Breast epithelium (tissue), 4 donors: ENCODE measurements at places on chromosomes 7 and 10. TPM values are rescaled to one million over a fixed set of nuclear protein-coding genes. Genes with fewer than 3 reads are reported as not detected.

DNA sequence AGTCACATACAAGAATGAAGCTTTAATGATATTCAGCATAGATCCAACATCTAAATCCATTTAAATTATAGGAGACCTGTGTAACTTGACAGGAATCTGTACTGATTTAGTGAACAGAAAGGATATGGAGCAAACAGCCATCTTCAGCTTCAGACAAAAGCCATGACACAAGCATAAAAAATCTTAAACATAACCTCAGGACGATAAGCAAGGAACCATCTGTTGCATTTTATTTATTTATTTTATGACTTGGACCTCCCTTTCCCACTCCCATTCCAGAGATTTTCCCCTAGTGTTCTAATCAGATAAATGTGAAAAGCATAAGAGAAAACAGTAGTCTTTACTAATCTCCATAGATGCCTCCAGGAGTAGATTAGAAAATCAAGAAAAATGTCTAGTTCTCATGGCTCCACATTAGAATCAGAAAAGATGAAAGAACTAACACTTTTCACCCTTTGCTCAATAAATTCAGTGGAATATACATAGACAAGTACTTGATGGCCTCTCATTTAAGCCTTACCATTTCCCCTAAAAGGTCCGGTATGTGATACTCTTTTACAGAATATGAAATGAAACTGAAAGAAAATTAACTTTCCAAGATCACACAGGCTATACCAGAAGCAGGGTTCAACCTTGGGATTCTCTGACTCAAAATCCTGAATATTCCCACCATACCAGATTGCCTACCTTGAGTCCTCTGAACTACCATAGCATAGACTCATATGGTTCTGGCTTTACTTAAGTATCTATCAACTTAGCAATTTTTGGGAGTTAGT is 15.2 kb downstream of the CACNA2D1 start:
- H3K27me3 ChIP-seq, result no peaks in the 10 kb centered on the region
- DNase-seq, result no peak
- H3K4me1 ChIP-seq, result no peaks in the 10 kb centered on the region
- no peak overlapping the region for H3K4me3 ChIP-seq
- H3K27ac ChIP-seq, result no peak overlapping the region
- no peaks in the 10 kb centered on the region for H3K36me3 ChIP-seq

DNA sequence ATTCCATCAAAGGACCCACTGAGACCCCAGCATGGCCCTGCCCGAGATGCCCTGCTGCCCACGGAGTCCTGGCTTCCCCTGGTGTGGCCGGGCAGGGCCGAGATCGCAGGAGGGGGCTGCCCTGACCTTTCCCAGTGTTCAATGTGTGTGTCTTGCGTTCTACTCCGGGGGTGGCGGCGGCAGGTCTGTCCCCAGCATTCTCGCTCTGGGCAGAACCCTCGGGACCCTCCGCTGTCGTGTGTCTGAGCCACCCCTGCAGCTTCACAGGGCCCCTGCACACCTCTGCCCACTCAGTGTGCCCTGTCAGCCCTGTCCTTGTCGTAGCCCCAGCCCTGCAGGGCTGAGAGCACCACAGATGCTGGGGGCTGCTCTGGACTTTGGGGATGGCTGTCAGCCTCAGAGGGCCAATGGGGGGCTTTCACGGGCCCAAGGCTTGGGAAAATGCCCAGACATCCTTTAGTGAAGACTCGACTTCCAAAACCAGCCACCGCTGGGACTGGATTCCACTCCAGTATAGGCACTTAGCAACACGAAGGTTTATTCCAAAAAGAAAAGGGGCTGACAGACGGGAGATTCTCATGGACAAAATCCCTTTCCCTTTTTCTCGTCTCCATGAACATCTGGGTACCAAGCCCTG is 30.0 kb upstream of the KNDC1 start:
- H3K27me3 ChIP-seq, result no peaks in the 10 kb centered on the region
- H3K4me3 ChIP-seq, result no peak overlapping the region
- no peak overlapping the region for H3K27ac ChIP-seq
- DNase-seq, result no peak

- no peak overlapping the region for H3K4me3 ChIP-seq
- no peak overlapping the region for H3K27ac ChIP-seq
- H3K36me3 ChIP-seq, result no peaks in the 10 kb centered on the region
These were observed 51.9 kb upstream of the PTN start for GRCh38 chr7:137395420-137395819.

Gene PIK3AP1
- 26.9 TPM for total RNA-seq

GRCh38 chr10:124145109-124145870 is 51.9 kb upstream of the CHST15 start:
- no peak overlapping the region for H3K4me3 ChIP-seq
- peak; percentile 57 for DNase-seq
- H3K27ac ChIP-seq, result peak overlapping the region; percentile 61
- H3K36me3 ChIP-seq, result no peaks in the 10 kb centered on the region
- H3K27me3 ChIP-seq, result no peaks in the 10 kb centered on the region
- H3K4me1 ChIP-seq, result peaks cover 6% of the 10 kb centered on the region

DNA sequence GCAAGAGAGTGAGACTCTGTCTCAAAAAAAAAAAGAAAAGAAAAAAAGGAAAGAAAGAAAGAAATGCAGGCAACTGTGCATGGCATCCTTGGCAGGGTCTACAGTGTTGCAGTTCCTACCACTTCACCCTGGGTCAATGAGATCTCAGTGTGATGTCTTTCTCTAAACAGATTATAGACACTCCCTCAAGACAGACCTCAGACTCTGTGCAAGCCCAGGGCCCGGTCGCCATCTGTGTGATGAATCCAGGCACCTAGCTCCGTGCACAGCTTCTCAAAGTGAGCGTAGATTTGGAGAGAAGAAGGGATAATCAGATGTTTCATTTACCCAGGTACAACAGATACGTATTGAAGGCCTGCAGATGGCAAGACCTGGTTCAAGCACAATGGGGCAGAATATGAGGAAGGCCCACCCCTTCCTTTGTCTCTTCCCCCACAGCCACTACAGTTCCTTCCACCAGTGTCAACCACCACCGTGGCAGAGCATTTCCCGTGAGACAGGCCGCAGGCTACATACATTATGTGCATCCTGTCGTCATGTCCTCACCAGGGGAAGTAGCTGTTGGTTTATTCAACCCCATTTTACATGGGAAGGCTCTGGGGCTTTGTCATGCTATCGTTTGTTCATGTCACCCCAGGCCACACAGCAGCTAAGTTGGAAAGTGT is 471.7 kb upstream of the GALNT17 start:
- no peaks in the 10 kb centered on the region for H3K27me3 ChIP-seq
- H3K36me3 ChIP-seq, result no peaks in the 10 kb centered on the region
- no peak overlapping the region for H3K27ac ChIP-seq
- no peak for DNase-seq
- no peaks in the 10 kb centered on the region for H3K4me1 ChIP-seq
- no peak overlapping the region for H3K4me3 ChIP-seq

GRCh38 chr7:141409801-141410329 is 141.3 kb upstream of the AGK start:
- H3K27me3 ChIP-seq, result no peaks in the 10 kb centered on the region
- H3K4me1 ChIP-seq, result no peaks in the 10 kb centered on the region
- H3K36me3 ChIP-seq, result no peaks in the 10 kb centered on the region
- H3K4me3 ChIP-seq, result no peak overlapping the region

Gene HNRNPF
- 175 TPM for total RNA-seq
